ENCODE measurements at places on chromosomes 7 and 10.

DNA sequence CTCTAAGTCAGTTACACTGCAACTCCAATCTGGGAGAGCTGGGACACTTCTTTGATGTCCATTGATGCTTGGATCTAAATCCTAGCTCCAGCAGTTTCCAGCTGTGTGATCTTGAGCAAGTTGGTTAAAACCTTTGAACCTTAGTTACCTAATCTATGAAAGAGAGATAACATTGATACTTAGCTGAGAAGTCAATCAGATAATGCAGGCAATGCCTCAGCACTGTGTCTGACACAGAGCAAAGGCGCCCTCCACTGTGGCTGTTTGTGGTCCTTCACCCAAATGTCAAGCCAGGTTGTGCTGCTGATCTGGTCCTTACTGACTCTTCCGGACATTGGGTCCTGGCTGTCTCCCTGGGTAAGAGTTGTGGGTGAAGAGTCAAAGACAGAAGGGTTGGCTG is 20.2 kb downstream of the DNTT start:
- DNase-seq: no peak

DNA sequence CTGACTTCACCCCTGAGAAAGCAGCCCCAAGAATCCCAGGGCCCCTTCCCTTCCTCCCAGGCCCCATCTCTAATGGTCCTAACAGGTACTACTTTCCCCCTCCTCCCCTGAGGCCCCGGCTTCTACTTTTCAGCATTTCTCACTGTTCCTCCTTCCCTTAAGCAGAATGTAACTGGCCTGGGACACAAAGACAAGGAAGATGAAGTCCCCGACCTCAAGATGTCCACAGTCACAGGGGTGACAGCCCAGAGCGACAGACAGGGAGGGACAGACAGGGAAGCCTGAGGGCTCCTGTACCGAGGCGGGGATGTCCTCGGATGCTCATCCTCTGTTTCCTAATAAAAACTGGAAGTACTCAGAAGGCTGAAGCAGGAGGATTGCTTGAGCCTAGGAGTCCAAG is 11.6 kb downstream of the AOC1 start:
- DNase-seq: no peak

GRCh38 chr10:120423431-120424197 is 33.4 kb upstream of the PLPP4 start:
- no peak for DNase-seq

GRCh38 chr7:92785923-92786322 is 50.5 kb downstream of the CDK6 start:
- DNase-seq: no peak

DNA sequence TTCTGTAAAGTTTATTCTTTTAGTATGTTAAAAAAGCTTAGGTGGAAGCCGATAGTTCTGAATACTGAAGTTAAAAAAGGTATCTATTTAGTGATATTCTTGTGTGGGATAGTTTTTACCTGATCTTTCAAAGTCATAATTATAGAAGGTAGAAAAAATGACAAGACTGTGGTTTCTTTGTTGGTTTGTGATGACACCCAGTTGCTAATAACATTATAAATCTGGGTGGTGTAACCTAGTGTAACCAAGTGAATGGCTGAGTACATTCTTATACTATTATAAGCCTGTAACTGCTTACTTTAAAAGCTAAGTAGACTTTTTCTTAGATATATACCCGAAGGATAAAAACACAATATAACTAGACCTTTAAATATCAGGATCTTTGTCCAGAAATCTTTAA is 2.3 kb downstream of the CDK13 start:
- DNase-seq: no peak

DNA sequence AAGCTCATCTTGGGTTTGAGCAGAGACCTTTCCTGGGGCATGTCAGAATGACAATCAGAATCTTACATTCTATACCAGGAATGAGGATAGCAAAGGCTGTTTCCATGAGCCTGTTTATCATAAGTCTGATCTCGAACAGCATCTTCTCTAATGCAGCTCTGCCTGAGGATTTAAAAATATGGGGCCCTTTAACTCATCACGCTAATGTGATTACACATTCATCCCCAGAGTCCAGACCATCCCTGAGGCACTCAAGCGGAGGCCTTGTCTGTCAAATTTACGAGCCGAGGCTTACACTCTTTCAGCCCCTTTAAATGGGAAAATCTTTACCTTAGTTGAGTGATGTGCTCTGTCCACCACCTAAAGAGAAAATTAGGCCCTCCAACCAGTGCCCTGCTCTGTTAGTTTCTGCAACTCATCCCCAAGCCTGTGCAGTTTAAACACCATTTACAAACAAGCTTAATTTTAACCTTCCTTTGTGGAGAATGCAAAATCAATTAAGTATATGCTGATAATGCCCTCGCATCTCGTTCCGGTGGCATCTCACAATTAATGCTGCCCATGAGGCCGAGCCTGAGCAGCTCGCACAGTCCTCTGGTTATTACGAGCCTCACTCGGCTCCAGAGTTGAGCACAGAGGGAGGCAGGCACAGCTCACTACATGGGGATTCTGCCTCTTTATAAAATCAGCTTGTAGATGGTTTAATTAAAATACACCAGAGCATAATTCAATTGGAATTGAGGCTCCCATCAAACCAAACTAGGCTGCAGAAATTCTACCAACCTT is 16.0 kb downstream of the CHST15 start:
- DNase-seq: no peak

- DNase-seq: no peak
These were observed 27.2 kb downstream of the STEAP1 start for GRCh38 chr7:90181485-90181884.

DNA sequence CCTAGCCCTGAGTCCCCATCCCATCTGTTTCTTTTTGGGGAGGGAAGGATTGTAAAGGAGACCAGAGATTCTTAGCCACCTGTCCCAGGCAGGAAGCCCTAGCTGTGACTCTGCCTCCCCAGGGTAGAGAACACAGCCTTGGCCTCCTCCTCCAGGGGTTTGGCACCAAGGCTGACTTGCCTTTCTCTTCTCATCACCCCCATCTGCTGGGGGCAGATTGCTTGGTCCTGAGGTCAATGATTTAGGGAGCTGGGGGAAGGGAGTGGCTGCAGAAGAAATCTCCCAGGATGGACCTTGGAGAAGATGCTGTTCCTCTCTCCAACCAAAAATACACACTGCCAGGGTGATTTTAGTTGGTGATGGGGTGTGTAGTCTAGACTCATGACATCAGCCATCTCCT is 2.6 kb upstream of the MNX1 start:
- no peak for DNase-seq

GRCh38 chr7:135822376-135822775 is 73.8 kb upstream of the FAM180A start:
- DNase-seq: no peak

GRCh38 chr7:144670218-144670617 is 165.6 kb downstream of the TPK1 start:
- DNase-seq: no peak

DNA sequence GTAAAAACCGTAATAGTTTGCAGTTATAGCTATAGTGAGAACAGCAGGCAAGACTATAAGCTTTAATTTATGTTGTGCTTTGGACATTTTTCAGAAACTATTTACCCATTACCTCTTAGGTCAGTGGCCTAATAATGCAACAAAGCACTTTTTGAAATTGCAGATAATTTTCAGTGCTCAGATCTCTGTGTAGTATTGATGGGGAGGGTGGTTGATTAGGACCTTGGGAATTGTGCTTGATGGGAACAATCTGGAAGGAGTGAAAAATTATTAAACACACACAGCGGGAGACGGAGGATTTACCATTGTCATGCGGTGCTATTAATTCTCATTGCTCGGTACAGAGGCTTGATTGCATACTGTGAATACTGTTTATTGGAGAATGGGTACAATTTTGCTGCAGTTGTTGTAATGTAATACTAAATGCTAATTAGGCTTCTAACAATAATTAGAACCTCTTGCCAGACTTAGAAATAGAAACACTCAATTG is 304.8 kb downstream of the LRMDA start:
- DNase-seq: no peak

DNA sequence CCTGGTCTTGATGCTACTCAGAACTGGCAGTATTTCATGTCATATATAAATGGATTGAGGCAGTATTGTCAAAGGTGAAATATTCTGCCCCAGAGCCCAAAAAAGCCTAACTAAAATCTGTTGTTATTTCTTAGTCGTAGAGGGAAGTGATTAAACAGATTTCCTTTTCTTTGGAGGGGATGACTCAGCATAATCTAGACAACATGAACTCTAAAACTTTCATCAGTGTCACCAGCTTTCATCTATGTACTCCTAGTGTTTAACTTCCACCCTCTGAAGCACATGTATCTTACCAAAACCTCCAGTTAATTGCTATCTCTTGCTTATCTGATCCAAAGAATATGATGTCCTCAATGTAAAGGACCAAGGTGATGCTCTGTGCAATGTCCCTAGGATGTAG is 97.1 kb upstream of the ARID5B start:
- no peak for DNase-seq

DNA sequence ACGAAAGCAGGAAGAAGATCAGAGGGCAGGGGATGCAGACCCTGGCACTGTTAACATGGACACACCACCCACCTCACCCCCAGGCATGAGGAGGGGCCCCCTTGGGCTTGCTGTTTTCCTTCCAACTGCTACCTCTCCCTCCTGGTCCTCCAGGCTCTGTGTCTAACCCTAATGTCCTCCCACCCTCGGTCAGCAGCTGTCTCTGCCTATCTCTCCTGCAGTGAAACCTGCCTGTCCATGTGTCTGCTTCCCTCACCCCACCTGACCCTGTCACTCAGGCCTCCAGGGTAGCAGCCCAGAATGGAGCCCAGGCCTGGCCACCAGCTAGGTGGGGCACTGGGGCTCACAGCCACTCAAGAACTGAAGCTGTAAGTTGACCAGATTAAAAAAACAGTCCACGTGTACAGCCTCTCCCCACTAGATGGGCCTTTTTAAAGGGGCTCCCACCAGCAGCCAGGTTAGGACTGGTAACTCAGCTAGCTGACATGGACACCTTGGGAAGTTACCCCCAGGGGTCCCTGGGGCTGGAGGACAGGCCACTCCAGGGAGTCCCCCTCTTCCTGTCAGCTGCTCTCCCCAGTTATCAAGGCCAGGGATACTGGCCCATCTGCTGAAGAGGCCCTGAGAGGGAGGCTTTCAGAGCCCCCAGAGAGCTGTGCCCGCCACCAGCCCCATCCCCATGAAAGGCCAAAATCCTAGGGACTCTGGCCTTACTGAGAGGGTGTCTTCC is 1.5 kb downstream of the SMARCD3 start:
- no peak for DNase-seq

DNA sequence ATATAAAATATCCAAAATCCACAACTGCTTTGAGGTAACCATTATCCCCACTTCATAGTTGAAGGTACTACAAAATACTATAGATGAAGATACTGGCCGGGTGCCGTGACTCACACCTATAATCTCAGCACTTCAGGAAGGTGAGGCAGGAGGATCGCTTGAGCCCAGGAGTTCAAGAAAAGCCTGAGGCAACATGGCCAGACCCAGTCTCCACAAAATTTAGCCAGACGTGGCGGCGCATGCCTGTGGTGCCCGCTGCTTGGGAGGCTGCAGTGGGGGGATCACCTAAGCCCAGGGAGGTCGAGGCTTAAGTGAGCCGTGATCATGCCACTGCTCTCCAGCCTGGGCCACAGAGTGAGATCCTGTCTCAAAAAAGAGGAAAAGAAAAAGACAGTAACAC is 21.7 kb downstream of the TMEM254 start:
- DNase-seq: no peak

GRCh38 chr7:78850093-78850740 is 603.2 kb downstream of the MAGI2 start:
- DNase-seq: no peak

DNA sequence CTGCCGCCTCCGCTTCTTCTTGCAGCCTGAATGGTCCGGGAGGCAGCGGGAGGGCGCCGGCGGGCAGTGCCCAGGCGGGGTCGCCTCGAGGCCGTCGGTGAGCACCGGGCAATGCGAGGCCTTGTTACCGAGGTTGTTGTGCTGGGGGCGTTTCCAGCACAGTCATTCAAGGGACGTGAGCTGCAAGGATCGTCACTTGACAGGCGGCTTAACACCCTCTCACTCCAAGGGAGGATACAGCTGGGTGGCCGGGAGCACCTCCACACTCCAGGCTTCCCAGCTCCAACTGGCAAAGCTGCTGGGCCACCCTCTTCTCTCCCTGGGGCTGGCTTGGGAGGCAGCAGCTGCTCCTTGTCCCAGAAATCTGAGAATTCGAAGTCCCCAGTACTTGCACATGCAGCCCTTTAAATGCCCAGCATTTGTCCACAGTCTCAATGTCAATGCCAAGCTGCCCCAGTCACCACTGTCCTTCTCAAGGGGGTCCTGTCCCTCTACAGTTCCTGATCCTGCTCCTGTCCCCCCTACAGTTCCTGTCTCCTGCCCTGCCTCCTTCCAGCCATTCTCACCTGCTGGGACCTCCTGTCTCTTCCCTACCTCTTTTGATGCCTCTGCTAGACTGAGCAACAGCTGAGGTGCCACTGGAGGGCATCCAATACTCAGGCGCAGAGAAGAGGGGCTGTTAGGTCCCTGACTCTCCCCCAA is 4.4 kb upstream of the HOXA11 start:
- no peak for DNase-seq

GRCh38 chr7:127928852-127929251 is 102.4 kb downstream of the LRRC4 start:
- DNase-seq: no peak

GRCh38 chr7:1940402-1940786 is 270.3 kb downstream of the ELFN1 start:
- DNase-seq: peak; percentile 85

DNA sequence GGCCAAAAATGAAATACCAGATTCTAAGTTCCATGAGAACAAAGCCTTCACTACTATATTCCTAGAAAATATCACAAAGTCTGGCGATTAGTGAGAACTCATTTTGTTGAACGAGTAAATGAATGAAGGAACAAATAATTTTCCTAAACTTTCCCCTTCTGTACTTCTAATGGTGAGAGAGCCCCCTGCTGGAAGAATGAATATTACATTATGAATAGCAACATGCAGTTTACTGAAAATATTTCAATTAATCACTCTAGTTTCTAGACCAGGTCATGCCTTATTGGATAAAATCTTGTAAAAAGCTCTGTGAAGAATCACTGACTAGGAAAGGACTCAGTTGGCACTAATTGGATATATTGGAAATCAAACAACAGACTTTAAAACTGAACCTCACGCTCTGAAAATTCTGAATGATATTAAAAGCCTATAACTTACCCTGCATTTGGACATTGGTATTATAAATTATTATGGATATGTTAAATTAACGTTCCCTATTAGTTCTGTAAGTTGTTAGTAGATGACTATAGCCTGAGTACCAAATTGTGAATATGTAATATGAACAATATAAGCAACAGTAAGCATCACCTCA is 32.4 kb upstream of the MTPN start:
- no peak for DNase-seq

- DNase-seq: no peak
These were observed 354.2 kb downstream of the DNAJB6 start for GRCh38 chr7:157690833-157691585.

DNA sequence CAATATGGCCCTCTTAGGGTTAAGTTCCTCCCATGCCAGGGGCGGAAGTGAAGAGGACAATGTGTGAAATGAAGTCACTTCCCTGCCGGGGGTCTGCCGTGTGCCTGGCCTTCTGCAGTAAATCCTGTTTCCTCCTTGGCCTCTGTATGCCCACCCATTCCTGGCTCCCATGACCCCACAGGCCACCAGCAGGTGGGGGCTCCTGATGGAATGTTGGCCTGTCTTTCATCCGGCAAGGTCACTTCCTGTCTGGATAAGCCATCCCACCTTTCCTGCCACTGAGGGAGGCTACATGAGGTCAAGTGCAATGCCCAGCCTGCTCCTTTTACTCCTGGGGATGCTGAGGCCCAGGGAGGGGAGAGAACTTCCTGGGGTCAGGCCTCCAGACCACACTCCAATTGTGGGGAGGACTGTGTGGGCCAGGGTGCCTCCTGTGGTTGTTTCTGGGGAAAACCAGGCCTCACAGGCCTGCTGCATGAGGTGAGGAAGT is 22.3 kb downstream of the PALD1 start:
- DNase-seq: no peak

Measured in T-helper 9 cell (primary cell).